ENCODE measurements at places on chromosomes 3 and 15.

GRCh38 chr3:138384531-138384930, 36.2 kb downstream of the MRAS start:
- no peak for DNase-seq

- no peak for DNase-seq
These were observed 147.8 kb upstream of the IL12A start for GRCh38 chr3:159840703-159841299.

GRCh38 chr15:59158701-59159034, 48.0 kb upstream of the LDHAL6B start:
- DNase-seq, result no peak

GRCh38 chr3:6985848-6986247, 124.9 kb downstream of the GRM7 start:
- no peak for DNase-seq

DNA sequence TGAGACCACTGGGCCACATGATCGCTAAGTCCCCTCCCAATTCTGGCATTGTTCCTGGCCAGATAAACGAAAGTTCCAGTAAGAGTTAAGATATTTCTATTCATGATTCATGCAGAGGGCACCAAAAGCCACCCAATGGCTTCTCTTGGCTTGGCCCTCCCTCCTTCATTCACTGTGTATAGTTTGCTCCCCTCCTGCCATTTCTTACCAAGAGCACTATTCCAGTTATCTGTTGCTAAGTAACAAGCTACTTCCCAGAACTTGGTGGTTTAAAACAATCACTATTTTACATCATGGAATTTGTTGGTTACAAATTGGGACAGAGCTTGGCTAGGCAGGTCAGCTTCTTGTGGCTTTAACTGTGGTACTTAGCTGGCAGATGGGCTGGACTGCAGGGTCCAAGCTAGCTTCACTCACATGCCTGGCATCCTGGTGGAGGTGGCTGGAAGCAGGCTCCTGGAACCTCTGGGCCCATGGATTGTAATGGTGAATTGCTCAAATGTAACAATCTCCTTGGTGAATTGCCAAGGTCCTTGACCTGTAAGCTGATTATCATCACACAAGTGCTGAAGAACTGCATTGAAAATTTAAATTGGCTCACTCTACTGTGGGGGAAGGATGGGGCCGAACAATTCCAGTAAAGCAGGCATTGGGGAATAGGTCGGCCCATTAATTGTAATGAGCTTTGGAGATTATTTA, 16.6 kb downstream of the EAF1 start:
- no peak for DNase-seq

- no peak for DNase-seq
These were observed 439.2 kb downstream of the CNTN6 start for GRCh38 chr3:1531981-1532380.

- DNase-seq, result no peak
These were observed 298.2 kb downstream of the UBE2E2 start for GRCh38 chr3:23501201-23501802.

- no peak for DNase-seq
These were observed 184.8 kb downstream of the MECOM start for GRCh38 chr3:169478566-169479313.

- DNase-seq, result no peak
These were observed 72.2 kb downstream of the ADCY5 start for GRCh38 chr3:123376451-123377242.

DNA sequence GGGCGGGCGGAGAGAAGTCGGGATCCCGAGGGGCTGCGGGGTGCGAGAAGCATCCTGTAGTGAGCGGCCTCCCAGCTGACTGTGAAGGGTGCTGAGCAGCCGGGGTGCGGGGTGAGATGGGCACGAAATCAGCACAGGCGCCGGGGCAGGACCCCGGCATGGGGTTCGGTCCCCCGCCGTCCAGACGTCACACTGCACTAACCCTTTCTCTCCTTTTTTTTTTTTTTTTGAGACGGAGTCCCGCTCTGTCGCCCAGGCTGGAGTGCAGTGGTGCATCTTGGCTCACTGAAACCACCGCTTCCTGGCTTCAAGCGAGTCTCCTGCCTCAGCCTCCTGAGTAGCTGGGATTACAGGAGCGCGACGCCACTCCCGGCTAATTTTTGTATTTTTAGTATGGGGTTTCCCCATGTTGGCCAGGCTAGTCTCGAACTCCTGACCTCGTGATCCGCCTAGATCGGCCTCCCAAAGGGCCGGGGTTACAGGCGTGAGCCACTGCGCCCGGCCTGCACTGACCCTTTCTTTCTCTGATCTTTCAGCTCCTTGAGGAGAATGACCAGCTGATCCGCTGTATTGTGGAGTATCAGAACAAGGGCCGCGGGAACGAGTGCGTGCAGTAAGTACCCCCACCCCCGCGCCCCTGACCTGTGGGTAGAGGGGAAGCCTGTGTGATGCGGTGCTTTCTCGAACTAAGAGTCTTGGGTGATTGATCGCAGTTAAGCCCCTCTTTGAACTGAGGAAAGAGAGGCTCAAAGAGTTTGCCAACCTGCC, 513 bp downstream of the SS18L2 start:
- no peak for DNase-seq

DNA sequence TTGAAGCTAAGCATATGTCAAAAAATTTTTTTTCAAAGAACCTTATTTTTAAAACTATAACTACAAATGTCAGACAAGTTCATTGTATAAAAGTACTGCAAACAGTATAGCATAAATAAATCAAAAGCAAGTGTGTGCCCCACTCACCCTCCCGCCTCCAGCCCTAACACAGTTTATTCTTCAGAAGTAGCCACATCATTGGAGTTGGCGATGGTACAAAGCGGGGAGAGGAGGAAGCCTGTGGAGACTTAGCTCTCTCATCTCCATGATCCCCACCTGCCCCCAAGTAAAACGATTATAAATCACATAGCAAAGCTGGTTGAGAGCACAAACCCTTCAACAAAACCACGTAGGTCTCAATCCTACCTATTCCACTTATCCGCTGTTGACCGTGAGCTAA, 33.6 kb downstream of the FOXP1 start:
- no peak for DNase-seq

DNA sequence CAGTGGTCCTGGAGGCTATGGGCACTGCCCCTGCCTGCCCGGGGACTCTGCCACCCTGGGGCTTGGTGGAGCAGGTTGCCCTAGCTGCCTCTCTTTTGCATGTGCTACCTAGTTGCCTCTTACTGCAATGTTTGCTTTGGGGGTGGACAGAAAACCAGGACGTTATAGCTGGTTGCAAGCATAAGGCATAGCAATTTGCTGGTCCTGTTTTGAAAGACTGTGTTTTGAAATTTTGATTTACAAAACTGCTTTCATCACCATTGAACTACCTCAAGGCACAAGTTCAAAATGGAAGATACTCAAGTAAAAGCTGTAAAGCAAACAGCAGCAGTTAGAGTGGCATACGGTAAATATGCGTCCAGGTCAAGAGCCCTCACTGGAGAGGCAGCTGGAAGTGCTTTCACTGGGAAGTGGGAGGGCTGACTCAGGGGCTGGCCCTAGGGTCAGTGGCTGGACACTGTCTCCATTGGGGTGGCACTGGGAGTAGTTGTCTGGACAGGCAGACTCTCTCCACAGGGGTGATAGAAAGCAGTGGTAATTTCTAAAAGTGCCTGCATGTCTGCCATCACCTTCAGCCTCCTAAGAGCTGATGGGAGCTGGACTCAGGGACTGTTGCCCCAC, 138.1 kb downstream of the CHDH start:
- DNase-seq, result no peak

DNA sequence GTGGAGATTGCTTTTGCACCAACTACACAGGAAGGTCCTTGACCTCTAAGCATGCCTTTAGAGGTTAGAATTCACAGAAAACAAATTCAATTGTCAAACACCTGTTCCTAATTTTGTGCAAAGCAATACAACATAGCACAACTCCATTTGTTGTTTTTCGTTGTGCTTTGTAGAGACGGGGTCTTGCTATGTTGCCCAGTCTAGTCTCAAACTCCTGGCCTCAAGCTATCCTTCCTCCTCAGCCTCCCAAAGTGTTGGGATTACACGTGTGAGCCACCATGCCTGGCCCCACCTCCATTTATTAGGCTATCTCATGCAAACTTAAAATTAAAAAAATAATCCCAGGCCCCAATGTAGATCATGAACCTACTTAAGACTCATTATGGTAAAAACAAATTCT, 6.0 kb downstream of the NCBP2 start:
- DNase-seq, result no peak

GRCh38 chr15:39591141-39591895, 10.4 kb downstream of the THBS1 start:
- DNase-seq, result no peak

DNA sequence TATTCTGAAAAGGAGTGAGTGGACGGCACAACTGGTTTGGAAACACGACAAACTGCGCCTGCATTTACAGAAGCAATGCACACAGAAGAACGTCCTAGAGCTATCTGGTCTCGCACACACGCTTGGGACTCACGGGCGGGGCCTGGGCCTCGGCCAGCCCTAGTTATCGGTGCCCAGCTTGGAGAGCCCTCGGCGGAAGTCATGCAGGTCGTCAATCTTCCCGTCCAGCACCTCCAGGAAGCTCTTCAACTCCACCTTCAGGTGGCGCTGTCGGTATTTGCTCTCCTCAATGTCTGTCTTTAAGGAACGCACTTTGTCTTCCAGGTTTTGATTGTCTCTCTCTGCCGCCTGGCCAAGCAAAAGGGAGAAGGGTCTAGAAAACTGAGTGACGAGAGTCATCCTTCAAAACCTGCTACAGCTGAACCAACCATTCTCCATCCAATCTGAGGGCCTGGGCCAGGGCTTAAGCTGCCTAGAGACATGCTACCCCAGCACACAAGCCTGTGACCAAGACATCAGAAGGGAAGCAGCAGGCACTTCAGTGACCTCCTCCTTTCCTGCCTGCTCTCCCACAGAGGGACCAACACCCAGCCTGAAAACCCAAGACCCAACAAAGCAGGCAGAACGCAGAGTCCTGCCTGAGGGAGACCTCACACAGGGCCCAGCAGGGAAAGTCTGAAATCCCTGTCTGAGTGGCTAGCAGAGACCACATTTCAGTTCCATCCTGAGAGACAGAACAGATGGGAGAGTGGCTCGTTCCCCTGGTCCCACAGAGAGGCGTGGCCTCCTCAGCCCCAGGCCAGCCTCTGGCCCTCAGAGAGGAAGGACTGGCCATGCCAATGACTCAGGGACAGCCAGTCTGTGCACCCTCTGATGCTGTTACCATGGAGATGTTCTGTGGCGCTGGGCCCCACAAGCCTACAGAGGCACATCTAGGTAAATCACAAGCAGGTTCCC, 40.4 kb downstream of the WHAMM start:
- DNase-seq, result no peak

DNA sequence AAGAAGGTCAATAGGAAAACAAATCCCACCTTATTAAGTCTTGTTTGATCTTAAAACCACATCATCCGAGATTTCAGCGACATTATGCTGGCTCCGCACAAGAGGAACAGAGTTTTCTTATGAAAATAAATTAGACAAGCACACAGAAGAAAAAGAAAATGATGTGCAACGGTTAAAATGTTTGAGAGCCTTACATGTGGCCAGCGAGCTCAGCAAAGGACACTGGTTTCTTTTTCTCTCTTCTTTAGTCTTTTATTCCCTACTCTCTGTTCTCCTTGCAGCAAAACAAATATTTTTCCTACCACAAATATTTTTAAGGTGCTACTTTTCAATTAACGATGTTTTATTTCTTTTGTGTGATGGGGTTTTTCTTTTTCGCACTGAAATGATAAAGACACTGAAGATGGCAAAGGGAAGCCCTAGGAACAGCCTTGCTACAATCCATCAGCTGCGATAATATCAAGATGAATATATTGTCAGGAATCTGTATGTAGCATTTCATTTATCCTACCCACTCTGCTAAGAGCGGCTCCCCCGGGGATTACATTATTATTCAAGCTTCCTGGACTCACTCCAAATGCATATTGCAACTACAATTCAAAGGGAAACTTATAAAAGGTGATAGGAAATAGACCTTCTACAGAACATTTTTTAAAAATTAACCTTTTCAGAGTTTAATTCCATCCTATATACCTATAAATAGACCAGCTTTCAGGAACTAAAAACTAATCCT, 72.9 kb downstream of the ANXA2 start:
- DNase-seq, result no peak

GRCh38 chr3:42349765-42350594, 60.4 kb downstream of the LYZL4 start:
- no peak for DNase-seq

GRCh38 chr3:106115557-106115956, 246.7 kb upstream of the CBLB start:
- no peak for DNase-seq

DNA sequence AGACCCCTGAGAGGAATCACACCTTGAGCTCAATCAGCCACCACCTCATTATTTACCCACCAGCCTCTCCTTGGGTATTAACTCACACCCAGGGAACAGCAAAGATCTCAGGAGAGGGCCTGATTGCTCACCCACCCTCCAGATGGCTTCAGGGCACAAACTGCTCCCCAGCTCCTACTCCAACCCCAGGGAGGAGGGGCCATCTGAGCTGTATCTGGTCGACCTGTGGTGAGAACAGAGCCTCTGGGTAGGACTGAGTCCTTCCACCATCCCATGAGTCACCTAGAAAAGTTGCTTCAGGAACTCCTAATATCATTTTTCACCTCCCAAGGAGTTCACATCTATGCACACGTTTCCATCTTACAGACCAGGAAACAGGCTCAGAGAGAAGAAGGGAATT, 44.8 kb upstream of the HES1 start:
- no peak for DNase-seq

DNA sequence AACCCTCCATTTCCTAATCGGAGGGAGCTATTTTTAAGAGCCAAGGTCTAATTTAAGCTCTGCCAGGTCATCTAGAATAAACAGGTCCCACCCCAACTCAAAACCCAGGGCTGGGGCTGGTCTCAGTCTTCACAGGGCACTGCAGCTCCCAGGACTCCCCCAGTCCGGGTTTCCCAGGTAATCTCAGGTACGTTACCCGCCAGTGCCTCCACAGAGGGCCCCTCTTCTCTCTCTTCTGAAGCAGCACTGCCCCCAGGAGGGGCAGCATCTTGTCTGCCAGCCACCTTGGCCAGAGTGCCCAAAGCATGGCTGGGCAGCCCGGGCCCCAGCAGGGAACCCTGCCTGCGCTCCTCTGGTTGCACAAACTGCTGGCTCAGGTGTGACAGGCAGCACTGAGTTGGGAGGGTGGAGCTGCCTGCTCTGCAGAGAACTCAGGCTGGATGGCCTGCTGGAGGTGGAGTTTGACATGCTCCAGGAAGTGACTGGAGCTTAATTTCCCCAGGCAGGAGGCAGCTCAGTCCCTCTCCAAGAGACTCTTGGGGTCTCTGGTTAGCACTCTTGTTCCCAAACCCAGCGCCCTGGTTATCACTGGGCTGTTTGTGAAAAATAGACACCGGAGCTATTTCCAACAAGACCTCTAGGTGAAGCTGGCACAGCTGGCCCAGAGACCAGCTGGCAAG, at the start of gene PLA2G4F:
TSS of gene PLA2G4F (minus strand) at position 394 of the 680 bp plus-strand sequence. CDS start at position 307, 87 bp downstream.
- DNase-seq, result no peak

Data from activated CD4-positive, CD25-positive, alpha-beta regulatory T cell treated with anti-CD3 and anti-CD28 coated beads, Interleukin-2, amount 50 U/mL, for 16 hours (primary cell).